ENCODE measurements at places on chromosomes 1 and 21. TPM values are rescaled to one million over a fixed set of nuclear protein-coding genes. Genes with fewer than 3 reads are reported as not detected.

LYPD8 gene
- not detected for polyA plus RNA-seq

KCNE2 gene
- 0.14 TPM for polyA plus RNA-seq

LRRC42 gene
- polyA plus RNA-seq, result 38.2 TPM

FAM110D gene
- 0.20 TPM for polyA plus RNA-seq

NR0B2 gene
- polyA plus RNA-seq, result not detected

FYB2 gene
- polyA plus RNA-seq, result 0.08 TPM

TOR3A gene
- 26.9 TPM for polyA plus RNA-seq

NPR1 gene
- 10.5 TPM for polyA plus RNA-seq

GJA5 gene
- polyA plus RNA-seq, result 2.0 TPM

B3GALT5 gene
- 12.4 TPM for polyA plus RNA-seq

PROX1 gene
- 0.30 TPM for polyA plus RNA-seq

RIPPLY3 gene
- 2.2 TPM for polyA plus RNA-seq

ACTL8 gene
- 0.63 TPM for polyA plus RNA-seq

CD1D gene
- polyA plus RNA-seq, result 1.6 TPM

TAS1R1 gene
- polyA plus RNA-seq, result 0.17 TPM

NUP210L gene
- polyA plus RNA-seq, result not detected

ARHGAP29 gene
- polyA plus RNA-seq, result 0.57 TPM

ESRRG gene
- polyA plus RNA-seq, result 0.69 TPM

ETV3L gene
- 0.26 TPM for polyA plus RNA-seq

STYXL2 gene
- polyA plus RNA-seq, result 0.14 TPM

CR1L gene
- 0.39 TPM for polyA plus RNA-seq

Measured in H1 (cell line).